Fibroblast of the aortic adventitia (primary cell): ENCODE measurements at places on chromosomes 12 and 14. TPM values are rescaled to one million over a fixed set of nuclear protein-coding genes. Genes with fewer than 3 reads are reported as not detected.

The MGAT4C gene
- under 0.01 and 0.09 TPM in 2 replicates for total RNA-seq

The STON2 gene
- total RNA-seq: 3.3 and 4.5 TPM in 2 replicates

The CCER1 gene
- total RNA-seq: not detected in 2 replicates

The ZFHX2 gene
- 0.36 and 0.41 TPM in 2 replicates for total RNA-seq

The CDH24 gene
- total RNA-seq: 2.4 and 3.7 TPM in 2 replicates

The VWF gene
- total RNA-seq: 1.4 and 4.5 TPM in 2 replicates

The DEPDC4 gene
- total RNA-seq: 2.1 and 5.9 TPM in 2 replicates

The C1R gene
- total RNA-seq: 237 and 528 TPM in 2 replicates

The HOXC4 gene
- 0.36 and 1.4 TPM in 2 replicates for total RNA-seq

The EPYC gene
- total RNA-seq: not detected in 2 replicates

The OR6C2 gene
- total RNA-seq: not detected in 2 replicates

The DHRS2 gene
- 1.1 TPM in 1 of 2 replicates, not detected in the other for total RNA-seq
